ENCODE measurements at places on chromosomes 6 and 20.

- DNase-seq = no peak
Measured at GRCh38 chr20:48949304-48950170, 28.0 kb downstream of the ARFGEF2 start.

DNA sequence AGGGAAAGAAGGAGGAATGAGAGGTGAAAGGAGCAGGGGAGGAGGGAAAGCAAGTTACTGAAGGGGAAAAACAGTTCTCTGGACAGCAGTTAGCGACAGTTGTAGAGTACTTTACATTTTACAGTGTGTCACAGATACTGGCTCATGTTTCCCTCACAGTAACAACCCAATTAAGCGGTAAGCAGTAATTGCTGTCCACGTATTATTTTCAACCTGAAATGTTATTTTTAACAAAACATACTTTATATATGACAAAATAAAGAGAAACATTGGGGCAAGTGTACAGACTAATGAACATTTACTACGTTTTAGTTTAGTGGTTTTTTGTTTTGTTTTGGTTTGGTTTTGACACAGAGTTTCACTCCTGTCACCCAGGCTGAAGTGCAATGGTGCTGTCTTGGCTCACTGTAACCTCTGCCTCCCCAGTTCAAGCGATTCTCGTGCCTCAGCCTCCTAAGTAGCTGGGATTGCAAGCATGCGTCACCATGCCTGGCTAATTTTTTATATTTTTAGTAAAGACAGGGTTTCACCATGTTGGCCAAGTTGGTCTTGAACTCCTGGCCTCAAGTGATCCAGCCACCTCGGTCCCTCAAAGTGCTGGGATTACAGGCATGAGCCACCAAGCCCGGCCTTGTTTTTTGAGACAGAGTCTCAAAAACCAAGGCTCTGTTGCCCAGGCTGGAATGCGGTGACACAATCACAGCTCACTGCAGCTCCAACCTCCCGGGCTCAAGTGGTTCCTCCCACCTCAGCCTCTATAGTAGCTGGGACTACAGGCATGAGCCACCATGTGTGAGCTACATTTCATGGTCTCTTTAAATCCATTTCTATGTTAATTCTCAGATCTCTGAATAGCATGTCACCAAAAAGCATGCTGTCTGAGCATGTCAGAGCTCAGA lies 22.6 kb upstream of the BTN3A2 start:
- no peak for DNase-seq

DNA sequence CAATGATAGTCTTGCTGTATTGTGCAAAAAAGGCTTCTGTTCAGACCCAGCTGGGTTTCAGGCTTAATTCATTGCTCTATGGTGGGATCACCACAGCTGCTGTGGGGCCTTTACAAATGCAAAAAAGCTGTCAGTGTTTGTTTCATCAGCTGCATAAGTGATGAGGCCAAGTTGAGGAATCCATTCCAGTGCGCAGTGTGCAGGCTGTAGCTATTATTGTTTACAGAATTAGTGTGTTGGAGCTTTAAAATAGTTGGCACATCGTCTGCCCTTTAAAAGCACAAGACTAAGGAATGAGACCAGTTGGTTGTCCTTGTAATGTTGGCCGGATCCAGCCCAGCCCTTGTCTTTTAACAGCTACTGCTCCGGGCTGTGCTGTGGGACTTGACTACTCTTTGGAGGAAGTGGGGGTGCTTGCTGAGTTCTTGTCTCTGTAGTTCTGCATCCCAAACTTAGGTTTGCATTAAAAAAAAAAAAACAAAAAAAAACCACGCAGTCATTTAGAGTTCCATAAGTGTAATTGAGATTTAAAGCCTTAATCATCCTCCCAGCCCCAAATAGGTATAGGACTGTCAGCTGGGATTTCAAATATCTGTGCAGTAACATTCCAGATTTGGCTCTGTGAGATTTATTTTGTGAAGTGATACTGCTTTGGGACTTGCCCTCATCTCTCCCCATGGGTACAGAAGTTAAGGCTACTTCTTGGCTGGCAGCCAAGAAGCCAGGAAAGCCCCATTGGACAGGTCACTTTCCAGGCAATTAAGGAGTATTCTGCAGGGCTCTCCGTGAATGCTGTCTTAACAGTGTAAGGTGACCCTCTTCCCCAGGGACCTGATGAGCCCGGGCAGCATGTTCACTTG lies 19.3 kb downstream of the JARID2 start:
- DNase-seq = no peak

DNA sequence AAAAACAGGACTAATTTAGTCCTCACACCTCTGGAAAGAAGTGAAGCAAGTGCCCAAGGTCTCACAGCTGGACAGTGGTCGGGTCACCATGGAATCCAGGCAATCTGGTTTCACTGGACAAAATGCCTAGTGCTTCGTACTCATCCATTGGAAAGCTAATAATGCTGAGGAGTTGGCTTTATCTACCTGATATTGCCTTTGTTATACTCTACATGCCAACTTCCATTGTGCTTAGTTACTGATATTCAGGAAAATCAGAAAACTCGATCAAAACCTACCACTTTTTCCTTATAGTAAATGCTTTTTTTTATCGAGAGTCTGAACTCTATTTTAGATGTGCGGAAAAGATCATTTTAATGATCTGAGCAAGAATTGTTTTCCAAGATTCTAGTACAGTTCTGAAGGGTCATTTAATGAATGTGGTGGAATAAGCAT lies 966 bp downstream of the CFAP206 start:
- no peak for DNase-seq

- peak; percentile 29 for DNase-seq
Measured at GRCh38 chr20:25984933-25985332, 288.3 kb upstream of the ZNF337 start.

GRCh38 chr20:46129955-46130481 lies 11.9 kb downstream of the CD40 start:
- DNase-seq = no peak
